H54 (cell line): ENCODE measurements at places on chromosomes 1 and 21.

DNA sequence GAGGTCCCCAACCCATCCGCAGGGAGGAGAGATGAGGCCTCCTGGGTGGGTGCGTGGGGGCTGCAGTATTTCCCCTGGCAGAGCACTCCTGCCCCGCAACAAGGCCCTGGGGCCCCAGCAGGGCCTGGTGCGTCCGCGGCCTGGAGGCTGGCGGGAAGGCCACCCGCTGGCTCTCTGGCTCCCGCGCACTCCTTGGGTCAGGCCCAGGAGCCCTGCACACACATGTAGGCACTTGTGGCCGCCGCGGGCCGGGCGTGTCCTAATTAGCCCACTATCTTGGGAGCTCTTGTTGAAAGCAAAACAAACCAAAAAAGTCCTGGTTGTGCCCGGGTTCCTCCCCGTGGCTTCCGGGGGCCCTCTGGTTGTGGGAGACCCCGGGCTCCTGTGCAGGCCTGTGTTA lies 49.7 kb upstream of the CCDC27 start:
- DNase-seq = no peak

- no peak for DNase-seq
Measured at GRCh38 chr1:44842486-44842861, 579 bp downstream of the PTCH2 start.

DNA sequence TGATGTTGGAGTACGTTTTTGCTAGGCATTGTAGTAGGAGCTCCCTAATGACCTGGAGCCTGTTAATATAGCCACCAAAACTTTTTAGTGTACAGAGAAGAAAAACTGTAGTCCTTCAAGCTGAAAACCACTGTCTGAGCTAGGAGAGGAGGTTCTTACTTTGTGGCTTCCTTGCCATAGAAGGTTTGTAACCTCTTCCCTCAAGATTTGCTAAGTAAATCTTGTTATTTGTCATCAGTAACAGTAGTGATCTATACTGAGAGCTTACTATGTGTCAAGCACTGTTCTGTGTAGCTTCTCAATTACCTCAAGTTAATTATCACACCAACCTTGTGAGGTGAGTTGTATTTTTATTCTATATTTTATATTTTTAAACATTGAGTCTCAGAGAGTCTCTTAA lies 21.2 kb upstream of the LRRC8C start:
- no peak for DNase-seq

DNA sequence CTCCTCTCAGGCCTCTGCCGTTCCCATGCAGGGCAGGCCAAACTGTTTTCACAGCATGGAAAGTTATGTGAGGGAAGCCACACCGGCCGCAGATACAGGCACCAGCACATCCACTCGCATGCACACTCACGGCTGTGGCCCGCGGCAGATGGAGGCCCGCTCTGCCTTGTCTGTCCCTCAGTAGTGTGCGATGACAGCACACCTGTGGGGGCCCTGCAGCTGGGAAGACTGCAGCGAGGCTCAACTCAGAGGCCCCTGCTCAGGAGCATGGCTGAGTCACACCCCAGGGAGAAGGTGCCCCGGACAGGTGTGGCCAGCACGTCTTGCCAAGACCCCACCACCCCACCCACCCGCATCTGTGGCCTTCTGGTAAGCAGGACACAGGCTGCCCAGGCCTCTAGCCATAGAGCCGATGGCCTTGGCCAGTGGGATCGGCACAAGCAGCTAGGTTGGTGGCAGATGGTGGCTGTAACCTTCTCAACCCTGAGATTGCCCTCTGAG lies 1.3 kb upstream of the UBE2J2 start:
- DNase-seq = no peak

- DNase-seq = peak; percentile 56
Measured at GRCh38 chr1:155648207-155649147, 38.5 kb downstream of the MSTO1 start.

GRCh38 chr1:212647004-212647403 lies 38.4 kb downstream of the ATF3 start:
- no peak for DNase-seq

- DNase-seq = no peak
Measured at GRCh38 chr21:25903607-25904006, 168.8 kb downstream of the GABPA start.

GRCh38 chr21:33022489-33022827 lies 3.3 kb upstream of the OLIG2 start:
- no peak for DNase-seq

DNA sequence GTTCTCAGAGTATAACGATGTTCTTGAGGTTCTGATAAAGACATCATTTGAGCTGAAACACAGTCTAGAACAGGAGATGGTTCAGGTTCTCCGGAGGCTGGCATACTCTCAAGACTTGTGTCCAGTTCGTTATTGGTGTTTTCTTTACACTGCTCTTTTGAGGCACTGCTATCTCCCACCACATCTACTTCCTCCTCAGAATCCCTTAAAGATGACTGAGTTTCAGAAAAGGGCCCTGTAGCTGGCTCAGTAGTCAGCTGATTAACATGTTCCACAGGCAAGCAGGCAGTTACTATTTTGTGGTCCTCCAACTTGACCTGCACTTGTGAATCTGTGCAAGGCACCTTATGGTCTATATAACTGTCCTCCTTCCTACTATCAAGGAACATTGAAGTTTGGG lies 50.2 kb downstream of the ZZZ3 start:
- DNase-seq = no peak

- DNase-seq = no peak
Measured at GRCh38 chr1:201147396-201148015, 6.8 kb downstream of the TMEM9 start.

GRCh38 chr1:213723187-213723586 lies 264.6 kb upstream of the PROX1 start:
- DNase-seq = no peak

GRCh38 chr1:21567241-21568005 lies 58.2 kb downstream of the ALPL start:
- DNase-seq = no peak

GRCh38 chr1:64163970-64164369 lies 39.5 kb upstream of the UBE2U start:
- DNase-seq = peak; percentile 15

GRCh38 chr1:7991504-7992440 lies 30.3 kb downstream of the PARK7 start:
- DNase-seq = no peak

DNA sequence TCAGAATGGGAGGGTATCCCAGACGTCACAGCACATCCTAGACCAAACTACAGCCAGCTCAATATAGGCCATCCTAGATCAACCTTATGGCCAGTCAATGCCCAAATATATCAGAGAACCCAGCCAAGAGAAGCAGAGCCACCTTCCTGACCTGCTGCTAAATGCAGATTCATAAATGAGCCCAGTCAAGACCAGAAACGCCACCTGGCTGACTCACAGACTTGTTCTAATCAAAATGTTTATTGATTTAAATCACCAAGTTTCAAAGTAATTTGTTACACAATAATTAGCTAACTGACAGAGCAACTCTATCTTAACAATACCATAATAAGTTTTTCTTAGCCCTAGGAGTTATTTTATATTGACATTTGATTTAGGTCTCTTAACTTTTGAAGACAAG lies 28.6 kb downstream of the ZNF644 start:
- DNase-seq = no peak

DNA sequence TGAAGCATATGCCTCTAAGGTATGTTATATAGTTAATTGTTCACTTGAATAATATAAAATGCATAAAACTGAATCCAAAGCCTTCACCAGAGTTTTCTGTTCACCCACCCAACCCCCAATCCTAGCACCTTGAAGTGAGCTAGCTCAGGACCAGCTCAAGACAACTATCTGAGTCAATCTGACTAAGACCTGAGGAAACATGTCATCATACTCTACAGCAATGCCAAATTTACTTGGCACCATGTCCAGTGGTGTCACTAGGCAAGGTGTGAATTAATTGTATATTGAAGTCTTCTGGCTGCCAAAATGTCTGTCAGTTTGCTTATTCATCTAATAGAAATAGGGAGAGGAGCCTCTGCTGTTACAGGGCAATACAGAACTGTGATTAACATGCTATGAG lies 3.8 kb downstream of the DNASE2B start:
- DNase-seq = no peak

DNA sequence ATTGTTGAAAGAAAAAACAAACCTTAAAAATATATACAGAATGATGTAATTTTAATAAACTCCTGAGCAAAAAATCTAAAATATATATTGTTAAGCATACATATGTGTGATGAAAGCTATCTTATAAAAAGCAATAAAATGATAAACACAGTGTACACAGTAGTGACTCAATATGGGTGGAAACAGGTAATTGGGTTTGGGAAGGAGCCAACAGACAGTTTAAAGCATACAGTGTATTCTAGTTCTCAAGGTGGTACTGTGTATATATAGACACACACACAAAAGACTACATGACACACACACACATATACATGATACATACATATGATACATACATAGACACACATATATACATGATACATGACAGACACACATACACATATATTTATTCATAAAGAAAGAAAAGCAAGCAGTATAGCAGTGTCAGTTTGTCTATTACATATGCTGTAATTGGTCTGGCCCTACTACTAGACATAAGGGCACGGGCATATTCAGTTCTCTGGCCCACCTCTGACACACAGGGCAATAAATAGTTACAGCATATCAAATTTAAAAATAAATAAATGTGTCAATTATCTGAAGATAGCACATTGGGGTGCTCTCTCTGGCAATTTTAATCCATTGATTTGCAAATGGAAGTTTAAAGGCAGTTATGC lies 330.2 kb downstream of the S1PR1 start:
- no peak for DNase-seq

DNA sequence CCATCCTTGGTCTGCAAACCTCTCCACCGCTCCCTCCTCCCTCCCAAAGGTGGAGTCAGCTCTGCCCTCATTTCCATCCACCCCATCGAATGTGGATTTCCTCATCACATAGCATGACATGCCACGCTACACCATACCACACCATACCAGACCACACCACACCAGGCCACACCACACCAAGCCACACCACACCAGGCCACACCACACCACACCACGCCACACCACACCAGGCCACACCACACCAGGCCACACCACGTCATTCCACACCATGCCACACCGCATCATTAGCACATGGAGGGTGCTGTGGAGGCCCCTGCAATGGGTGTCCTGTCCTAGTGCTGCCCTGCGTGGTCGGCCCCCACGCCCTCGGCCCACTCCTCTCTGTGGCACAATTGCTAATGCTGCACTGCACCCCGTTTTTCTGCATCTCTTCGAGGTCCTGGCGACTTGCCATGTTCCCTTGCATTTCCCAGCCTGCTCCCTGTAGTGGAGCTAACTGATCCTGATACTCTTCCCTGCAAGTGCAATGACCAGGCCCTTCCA lies 11.3 kb downstream of the DFFB start:
- no peak for DNase-seq

DNA sequence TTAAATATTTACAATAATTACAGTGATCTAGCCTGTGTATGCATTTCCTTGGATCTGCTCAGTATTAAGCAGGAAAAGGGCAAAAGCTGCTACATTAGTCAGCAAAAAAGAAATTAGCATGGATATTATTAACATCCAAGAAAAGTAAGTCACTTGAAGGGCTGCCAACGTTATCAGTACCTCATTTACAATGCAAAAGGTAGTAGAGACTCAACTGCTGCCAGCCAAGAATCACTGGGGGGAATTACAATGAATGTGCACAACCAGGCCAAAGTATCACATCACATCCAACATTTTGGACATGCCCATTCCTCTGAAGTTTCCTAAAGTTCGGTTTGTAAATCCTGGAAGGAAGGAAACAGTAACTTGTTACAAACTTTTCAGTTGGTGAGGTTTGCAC lies 1.9 kb downstream of the CNN3 start:
- no peak for DNase-seq

- DNase-seq = no peak
Measured at GRCh38 chr1:73637264-73637663, 560.7 kb downstream of the LRRIQ3 start.

GRCh38 chr1:89286549-89287180 lies 14.0 kb upstream of the GBP5 start:
- DNase-seq = no peak

GRCh38 chr1:19461220-19461554 lies 24.2 kb downstream of the CAPZB start:
- DNase-seq = no peak

DNA sequence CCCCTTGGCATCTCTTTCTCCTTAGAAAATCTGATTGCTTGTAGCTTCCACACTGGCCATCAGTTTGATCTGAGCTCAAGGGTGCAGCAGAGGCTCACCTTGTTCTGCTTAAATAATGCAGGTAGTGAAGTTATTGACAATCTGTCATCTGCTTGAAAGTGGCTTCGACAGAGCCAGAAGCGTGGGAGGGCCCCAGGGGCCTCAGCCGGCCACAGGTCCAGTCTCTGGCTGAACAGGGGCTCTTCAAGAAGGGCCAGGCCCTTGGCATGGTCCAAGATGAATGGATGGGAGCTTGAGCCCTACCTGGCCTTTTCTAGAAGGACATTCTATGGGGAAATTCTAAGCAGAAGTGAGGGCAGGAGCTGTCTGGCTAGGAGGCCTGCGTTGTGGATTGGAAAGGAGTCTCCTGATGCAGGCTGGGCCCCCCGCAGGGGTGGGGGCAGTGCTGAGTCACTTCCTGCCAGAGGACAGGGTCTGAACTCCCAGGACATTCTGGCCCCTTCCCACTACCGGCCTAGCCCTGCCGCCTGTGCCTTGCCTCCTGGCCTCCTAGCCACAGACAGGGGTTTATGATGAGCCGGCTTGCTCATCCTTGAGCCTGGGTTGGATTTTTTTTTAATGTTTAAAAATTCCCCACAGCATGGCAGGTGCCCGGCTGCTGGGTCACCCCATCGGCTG lies 162.3 kb upstream of the VAMP3 start:
- no peak for DNase-seq

DNA sequence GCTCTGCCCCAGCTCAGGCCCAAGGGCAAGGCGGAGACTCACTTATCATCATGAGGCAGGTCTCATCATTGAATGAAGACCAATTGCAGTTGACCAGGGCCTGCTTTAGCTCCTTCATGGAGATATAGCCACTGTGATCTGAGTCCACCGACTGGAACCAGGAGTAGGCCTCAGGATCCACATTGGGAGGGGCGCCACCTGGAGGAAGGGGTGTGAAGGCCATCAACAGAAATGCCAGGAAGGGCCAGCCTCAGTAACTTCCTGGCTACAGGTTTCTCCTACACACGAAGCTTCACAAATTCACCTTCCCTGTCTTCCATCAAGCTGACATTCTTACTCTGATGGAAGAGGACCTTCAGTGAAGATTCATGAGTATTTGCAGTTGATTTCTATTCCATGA lies 11.6 kb downstream of the PEF1 start:
- no peak for DNase-seq

DNA sequence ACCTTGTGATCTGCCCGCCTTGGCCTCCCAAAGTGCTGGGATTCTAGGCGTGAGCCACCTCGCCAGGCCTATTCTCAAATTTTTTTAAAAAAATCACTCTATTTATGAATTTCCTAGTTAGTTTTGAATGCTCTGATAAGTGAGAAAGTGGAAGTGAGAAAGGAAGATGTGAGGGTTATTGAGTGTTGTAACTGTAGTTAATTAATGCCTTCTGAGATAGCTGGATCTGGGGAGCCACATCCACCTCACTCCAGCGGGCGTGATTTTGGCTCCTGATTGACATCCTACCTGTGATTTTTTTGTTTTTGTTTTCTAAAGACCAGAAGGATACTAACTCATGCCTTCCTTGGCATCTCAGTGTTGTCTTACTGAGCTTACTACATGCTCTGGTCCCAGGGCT lies 65.6 kb downstream of the ST3GAL3 start:
- DNase-seq = no peak
